Natural killer cell treated with Interleukin-12 subunit alpha and Interleukin-12 subunit beta and Interleukin-15 and Interleukin-18, amount 100 ng/mL, for 72 hours (primary cell): ENCODE measurements at places on chromosomes 2 and 18. TPM values are rescaled to one million over a fixed set of nuclear protein-coding genes. Genes with fewer than 3 reads are reported as not detected.

Gene CD8B
- 31.5 TPM for total RNA-seq

- H3K27ac ChIP-seq = no peak overlapping the region
- H3K4me1 ChIP-seq = peaks cover 11% of the 10 kb centered on the region
- H3K4me3 ChIP-seq = no peak overlapping the region
- no peaks in the 10 kb centered on the region for H3K36me3 ChIP-seq
Observed at GRCh38 chr2:143685421-143686078, 556.3 kb downstream of the ARHGAP15 start.

DNA sequence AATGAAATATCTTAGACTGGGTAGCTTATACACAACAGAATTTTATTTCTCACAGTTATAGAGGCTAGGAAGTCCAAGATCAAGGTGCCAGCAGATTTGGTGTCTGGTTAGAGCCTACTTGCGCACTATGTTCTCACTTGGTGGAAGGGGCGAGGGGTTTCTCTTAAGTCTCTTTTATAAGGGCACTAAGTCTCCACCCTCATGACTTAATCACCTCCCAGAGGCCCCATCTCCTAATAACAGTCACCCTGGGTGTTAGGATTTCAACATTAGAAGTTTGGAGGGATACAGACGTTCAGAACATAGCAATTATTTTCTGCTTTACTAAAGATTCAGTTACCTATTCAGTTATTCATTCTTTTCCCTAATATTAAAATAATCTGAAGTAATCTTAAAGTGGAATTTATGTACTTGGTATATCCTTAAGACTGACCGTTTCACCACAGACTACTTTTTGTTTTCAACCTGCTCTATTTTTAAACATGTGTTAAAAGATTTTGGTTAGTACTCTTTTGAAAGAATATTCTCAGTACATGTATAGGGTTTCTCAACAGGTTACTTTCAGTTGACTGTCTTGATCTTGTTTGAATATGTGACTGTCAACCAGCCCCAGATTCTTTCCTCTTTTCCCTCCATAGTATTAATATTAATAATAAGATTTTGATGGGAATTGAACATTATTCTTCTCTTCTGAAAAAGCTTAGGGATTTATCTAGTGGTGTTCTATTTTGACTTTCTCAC, 130.0 kb downstream of the TAF4B start:
- peaks cover 5% of the 10 kb centered on the region for H3K36me3 ChIP-seq
- no peak for DNase-seq
- H3K4me3 ChIP-seq = no peak overlapping the region
- no peaks in the 10 kb centered on the region for H3K27me3 ChIP-seq
- no peaks in the 10 kb centered on the region for H3K4me1 ChIP-seq
- no peak overlapping the region for H3K27ac ChIP-seq

GRCh38 chr2:182631299-182631698, 84.8 kb upstream of the DNAJC10 start:
- no peak for DNase-seq
- H3K27ac ChIP-seq = no peak overlapping the region
- H3K36me3 ChIP-seq = no peaks in the 10 kb centered on the region
- peaks cover 8% of the 10 kb centered on the region for H3K27me3 ChIP-seq
- no peak overlapping the region for H3K4me3 ChIP-seq
